ENCODE measurements at places on chromosomes 11 and 22.

- no peak for DNase-seq
These were observed 759.9 kb downstream of the JRKL start for GRCh38 chr11:97149741-97150140.

- DNase-seq = no peak
These were observed 1.3 kb upstream of the PATZ1 start for GRCh38 chr22:31347251-31348008.

DNA sequence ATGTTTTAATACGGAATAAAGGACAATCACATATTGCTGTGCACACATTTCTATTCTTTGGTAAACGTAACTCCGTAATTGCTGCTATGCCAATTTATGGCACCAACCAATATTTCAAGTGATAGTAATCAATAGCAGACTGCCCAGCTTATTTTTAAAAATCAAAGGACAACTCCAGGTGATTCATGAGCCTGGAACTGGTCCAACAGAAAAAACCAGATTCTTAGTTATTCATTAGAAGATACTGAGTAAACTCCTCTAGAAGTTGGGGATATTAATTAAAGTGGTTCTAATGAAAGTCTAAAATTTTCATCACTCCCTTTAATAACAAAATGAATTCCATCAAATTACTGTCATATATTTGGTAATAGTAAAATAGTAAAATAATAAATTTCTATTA, 9.4 kb upstream of the OR52H1 start:
- DNase-seq = no peak

DNA sequence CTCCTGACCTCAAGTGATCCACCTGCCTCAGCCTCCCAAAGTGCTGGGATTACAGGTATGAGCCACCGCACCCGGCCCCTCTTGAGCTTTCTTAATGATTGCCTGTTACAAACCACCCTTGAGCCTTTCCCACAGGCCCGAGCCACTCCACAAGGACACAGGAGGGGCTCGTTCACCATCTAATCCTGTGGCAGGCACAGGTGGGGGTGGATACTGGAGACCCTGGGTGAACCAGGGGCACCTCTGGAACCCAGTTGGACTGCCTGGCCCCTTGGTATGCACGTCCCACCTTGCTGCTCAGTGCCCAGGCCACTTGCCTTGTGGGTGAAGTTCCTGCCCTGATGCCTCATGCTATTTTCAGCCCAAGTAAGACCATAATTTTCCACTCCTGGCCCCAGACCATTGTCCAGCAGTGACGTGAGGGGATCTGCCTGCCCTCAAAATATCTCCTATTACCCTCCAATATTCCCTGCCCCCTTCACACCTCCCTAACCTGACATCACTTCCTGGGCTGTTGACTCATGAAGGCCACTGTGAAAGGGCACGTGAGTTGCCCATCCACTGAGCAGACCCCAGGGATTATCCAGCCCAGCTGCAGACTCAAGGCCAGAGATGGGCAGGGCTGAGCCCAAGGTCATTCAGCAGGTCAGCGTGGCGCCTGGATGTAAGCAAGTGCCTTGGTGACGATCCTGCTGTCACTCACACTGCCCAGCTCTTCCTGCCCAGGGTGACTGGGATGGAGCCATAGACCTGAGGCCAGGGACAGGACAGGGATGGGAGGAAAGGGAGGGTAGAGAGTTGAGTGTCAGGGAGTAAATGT, 19.6 kb downstream of the P2RY2 start:
- no peak for DNase-seq

DNA sequence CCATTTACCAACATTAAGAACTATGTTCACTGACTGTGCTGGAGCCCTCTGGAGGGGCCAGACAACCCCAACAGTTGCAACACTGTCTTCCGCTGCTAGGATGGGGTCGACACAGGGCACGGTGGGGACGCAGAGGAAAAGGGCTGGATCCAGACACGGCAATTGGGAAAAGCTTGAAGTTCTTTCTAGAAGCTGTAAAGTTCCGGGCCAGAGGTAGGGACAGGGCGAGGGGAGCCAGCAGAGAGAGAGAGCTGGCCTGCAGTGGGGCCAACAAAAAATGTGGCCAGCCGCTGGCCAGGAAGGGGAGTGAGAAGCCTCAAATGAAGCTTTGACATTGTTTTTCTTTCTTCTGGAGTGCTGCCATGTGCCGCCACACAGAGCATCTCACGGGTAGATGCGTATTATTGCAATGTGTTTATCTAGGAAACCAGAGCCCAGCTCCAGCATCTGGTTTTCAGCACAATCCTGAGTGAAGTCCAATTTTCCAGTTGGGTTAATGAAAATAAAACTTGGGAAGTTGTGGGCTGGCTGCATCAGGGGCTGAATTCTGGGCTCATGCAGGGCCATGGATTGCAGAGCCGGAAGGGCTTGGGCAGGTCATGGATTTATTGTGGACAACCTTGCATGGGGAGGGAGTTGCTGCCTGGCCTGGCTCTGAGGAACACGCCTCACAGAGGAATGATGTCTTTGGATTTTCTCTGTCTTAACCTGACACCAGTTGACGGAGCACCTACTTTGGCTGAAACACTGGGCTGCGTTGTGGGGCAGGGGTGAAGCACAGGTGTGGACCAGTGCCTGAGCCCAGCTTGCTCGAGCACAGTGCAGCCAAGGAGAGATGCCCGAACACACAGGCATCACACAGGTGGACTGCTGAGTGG, 67.6 kb upstream of the AMPD3 start:
- no peak for DNase-seq

- no peak for DNase-seq
These were observed 14.8 kb downstream of the ALG12 start for GRCh38 chr22:49903322-49904039.

DNA sequence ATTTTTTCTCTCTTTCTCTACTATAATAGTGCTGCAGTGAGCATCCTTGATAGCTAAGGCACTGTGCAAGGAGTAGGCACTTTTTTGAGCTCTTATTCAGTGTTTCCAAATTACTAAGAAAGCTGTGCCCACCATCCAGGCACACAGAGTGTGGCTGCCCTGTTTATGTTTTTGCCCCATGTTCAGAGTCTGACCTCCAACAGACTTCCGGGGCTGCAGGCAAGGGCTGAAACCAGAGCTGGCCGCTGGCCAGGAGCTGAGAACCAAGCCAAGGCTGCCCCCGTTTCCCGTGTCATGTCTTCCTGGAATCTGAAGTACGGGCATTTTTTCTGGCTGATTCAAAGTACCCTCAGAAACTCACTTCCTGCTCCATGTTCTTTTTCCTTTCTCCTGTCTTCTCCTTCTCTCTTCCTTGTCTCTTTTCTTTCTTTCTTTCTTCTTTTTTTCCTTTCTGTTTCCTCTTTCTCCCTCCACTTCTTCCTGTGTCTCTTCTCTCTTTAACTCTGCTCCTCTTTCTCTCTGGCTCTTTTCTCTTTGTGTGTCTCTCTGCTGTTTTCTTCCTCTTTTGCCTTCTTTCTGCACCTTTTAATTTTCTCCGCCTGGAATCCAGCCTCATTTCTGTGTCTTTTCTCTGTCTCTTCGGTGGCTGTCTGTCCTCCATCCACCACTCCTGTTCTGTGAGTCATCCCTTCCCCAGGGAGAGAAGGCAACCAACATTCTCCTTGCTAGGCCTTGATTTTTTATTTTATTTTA, 17.0 kb upstream of the KCTD14 start:
- DNase-seq = no peak

DNA sequence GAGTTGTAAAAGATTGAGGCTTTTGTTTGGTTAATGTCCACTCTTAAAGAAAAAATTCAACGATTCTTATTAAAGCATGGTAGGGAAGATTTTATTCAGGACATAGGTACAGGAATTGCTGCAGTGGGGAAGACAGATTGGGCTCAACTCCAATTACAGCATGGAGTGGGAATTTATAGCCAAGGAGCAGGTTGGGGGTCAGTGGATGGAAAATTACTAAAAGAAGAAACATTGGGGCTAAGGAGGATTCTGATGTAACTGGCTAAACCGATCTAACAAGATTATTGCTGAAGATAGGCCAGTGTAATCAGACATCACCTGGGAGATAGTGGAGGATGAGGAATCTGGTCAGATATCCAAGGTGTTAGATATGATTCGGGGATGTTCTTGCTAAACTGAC, 97.4 kb downstream of the FAR1 start:
- DNase-seq = no peak

DNA sequence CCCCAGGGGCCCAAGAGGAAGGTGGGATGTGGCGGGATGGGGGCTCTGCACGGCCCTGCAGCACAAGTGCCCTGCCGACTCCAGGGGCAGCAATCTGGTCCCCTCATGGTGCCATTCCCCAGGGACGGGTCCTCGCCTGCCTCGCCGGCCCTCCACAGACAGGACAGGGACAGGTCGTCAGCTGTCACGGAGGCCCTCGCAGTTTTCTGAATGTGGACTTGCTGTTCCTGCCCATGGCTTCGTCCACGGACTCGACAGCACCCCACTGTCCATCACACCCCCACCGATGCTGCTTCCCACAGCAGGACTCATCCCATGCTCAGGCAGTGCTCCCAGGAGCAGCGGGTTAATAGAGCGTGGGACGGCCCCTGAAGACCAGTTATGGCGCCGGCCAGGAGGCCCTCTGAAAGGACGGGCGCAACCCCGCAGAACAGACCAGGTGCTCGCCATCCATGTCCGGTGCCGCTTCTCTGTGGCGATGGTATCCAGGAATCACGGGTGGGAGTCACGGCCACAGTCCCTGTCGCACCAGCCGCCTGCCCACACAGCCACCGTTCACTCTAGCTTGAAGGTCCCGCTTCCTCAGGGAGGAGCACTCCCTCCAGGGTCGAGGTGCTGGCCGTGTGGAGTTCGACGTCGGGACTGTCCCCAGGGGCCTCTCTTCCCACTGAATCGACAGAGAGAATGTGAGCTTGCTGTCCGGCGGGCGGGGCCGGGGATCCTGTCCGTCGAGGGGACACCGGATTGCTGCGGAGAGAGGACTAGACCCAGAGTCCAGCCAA, 18.5 kb upstream of the MUC2 start:
- no peak for DNase-seq

GRCh38 chr11:59076876-59077571, 9.1 kb upstream of the GLYATL1B start:
- DNase-seq = no peak

- no peak for DNase-seq
These were observed 60.6 kb upstream of the E2F8 start for GRCh38 chr11:19301361-19301760.

All from D721Med (cell line).